ENCODE measurements at places on chromosomes 7 and 10.

GRCh38 chr7:150378115-150378852, 846 bp upstream of the ZNF775 start:
- DNase-seq: no peak

- DNase-seq: no peak
Measured at GRCh38 chr10:85596389-85596788, 770.2 kb downstream of the GRID1 start.

- DNase-seq: no peak
Measured at GRCh38 chr7:22879280-22879679, 56.6 kb upstream of the TOMM7 start.

- DNase-seq: no peak
Measured at GRCh38 chr7:38211486-38211885, 33.4 kb downstream of the STARD3NL start.

DNA sequence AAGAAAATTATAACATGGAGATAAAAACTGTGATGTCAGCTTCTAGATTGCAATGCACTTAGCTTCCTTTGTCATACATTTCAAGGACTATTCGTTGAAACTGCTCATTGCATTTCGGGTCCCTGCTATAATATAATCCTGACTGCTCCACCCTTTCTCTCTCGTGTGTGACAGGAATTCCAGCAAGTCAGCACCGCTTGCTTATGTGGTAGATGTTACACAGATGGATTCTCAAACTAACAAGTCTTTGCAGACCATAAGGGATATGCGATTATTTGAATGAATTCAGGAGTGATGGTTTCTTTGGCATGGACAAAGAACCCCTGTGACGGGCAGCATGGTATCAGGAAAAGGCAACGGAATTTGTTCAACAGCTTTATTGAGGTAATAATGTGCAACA, 184.0 kb downstream of the GRID1 start:
- DNase-seq: no peak

GRCh38 chr10:11154333-11154732, 136.7 kb downstream of the CELF2 start:
- no peak for DNase-seq

- no peak for DNase-seq
Measured at GRCh38 chr10:14860791-14861190, 17.9 kb upstream of the SUV39H2 start.

DNA sequence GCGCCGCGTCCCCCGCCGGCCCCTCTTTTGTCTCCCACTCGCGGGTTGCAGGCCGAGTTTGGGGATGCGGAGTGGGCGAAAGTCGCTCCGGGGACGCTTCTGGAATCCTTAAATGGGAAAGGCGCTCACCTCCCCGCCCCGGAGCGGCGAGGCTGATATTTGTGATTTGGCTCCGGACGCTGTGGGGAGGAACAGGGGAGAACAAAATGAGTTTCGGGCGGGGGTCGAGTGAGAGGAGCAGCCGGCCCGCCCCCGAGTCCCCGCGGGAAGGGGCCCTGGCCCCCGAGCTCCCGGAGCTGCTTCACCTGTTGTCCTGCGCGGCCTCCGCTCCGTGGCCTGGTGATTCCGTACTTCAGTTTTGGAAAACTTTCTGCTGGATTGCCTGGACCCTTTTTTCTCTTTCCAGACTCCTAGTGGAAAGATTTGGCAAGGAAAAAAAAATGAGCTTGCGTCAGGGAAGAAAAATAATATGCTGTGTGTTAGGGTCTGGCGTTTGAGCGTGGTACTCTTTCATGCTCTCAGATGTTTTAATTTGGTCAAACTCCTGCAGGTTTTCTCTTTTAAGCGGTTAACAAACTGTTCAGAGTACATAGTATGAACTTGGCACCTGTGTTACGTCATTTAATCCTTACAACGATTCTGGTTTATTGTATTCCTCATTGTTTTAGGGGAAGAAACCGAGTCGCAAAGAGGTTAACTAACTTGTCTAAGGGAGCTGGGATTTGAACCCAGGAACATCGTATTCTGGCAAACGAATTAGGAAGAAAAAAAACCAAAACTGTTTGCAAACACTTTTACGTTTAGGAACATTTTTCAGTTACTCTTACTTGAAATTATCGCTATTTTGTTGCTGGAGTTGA, 924 bp downstream of the BMPR1A start:
- DNase-seq: peak; percentile 44

- DNase-seq: no peak
Measured at GRCh38 chr7:27117887-27118491, 12.6 kb downstream of the HOXA4 start.
